Mesendoderm (in vitro differentiated cells): ENCODE measurements at places on chromosomes 7 and 10.

DNA sequence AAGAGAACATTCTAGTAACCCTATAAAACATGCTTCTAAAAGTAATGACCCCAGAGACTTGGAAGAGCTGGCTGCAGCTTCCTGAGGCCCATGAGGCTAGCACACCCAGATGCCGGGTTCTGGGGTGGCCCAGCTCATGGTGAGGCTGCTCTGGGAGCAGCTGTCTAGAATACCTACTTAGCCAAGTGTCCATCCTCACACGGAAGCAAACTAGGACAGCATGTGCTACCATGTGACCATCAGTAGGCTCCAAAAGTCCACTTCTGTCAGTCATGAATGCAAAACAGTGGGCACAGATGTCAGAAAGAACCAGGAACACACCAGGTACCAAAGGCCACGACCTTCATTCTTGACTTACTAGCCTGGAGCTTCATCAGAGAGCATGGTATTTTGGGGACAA is 32.4 kb downstream of the CTBP2 start:
- no peak for DNase-seq

GRCh38 chr10:87547734-87548311 is 43.1 kb downstream of the MINPP1 start:
- DNase-seq = no peak

DNA sequence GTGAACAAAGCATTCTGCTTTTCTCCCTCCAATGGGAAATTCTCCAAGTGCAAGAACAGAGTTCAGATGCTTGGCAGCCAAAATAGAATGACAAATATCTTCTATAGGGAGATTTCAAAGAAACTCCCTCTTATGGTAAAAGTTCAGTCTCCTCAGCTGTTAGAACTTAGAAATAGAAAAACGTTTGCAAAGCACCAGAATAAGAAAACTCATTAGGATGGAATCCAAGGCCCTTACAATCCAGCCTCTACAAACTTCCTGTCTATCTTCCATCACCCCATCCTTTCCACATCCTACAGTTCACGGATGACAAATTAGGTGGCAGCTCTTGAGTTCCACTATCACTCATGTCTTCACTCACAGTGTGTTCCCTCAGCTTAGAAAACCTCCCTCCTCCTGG is 25.7 kb downstream of the FAM13C start:
- DNase-seq = no peak

DNA sequence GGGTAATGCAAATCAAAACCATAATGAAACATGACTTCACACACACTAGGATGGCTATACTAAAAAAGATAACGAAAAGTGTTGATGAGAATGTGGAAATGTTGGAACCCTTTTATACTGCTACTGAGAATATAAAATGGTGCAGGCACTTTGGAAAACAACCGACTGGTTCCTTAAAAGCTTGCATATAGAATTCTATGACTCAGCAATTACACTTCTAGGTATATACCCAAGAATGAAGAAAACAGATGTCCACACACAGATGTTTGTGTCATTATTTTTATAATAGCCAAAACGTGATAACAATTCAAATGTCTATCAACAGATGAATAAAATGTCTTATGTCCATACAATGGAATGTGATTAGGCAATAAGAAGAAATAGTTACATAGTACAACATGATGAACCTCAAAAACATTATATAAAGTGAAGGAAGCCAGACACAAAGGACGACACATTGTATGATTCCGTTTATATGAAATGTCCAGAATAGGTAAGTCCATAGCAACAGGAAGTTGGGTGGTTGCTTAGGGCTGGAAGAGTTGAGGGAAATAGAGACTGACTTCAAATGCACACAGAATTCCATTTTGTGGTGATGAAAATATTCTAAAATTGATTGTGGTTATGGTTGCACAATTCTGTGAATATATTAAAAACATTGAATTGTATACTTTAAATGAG is 148.3 kb upstream of the PHYHIPL start:
- no peak for DNase-seq

DNA sequence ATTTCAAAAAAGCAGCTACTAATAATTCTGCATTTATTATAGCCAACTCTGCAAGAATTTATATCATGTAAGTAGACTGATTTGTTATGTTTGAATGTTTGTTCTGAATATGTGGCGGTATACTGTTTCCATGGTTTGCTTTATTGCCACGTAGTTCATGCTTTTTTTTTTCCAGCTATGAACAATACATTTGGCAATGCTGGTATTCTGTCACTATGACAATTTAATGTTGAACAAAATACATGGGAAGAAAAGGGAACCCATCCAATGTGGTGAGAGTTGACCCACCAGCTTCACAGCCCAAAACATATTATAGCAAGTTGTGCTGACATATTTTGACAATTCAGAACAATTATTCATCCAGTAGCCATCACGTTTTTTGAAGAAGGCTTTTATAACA is 145.6 kb downstream of the CCDC71L start:
- DNase-seq = no peak

DNA sequence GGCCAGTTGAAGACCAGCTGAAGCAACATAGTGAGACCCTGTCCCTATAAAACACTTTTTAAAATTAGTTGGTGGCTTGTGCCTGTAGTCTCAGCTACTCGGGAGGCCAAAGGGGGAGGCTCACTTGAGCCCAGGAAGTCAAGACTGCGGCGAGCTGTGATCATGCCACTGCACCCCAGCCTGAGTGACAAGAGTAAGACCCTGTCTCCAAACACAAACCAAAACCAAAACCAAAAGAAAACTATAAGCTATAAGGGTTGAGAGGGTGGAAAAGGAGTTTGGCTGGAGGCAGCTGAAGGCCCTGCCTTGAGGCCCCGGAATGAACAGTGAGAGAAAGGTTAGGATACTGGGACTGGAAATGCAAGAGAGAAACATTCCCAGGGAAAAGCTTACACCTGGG is 10.9 kb upstream of the EXOC6 start:
- no peak for DNase-seq

- DNase-seq = no peak
Measured at GRCh38 chr7:20514364-20514763, 101.1 kb upstream of the ABCB5 start.

GRCh38 chr7:2821842-2822507 is 22.1 kb downstream of the GNA12 start:
- DNase-seq = no peak

DNA sequence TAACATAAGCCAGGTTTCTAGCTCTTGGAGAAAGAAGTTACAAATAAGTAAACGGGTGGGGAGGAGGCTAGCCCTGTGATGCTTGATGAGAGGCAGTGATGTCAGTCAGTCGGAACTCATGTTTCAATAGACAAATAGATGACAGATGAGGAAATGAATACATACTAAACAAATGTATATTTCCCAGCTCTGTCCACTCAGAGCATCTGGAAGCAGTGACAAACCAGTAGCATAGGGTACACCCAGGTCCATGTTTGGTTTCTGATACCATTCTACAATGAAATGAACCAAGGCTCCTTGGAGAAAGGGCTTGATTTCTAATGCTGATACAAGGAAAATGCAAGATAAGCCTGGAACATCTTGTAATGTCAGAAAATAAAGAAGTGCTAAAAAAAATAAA is 30.6 kb downstream of the PODXL start:
- no peak for DNase-seq
